NCI-H2029 treated with DMSO at 0.1 percent for 48 hours (cell line): ENCODE measurements at places on chromosomes 16 and 17.

DNA sequence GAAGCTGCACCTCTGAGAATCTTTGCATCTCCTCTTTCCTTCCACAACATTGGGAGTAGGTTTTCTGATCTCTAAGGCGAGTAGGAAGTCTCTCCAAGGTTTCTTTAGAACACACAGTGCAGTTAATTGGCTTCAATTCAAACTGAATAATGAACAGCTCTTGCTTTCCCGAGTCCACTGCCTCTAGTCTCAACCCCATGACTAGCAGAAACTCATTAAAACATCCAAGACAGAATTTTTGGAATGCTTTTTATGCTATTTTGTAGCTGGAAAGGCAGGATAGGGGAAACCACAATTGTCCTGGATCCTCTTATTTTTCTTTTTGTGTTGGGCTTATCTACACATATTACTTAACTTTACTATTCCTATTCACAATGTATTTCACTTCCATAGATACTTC is 206.6 kb downstream of the CDH8 start:
- no peak for DNase-seq

GRCh38 chr16:22961206-22961605 is 147.2 kb downstream of the HS3ST2 start:
- DNase-seq, result no peak

- no peak for DNase-seq
These were observed 615 bp downstream of the PHKG2 start for GRCh38 chr16:30748634-30749445.

DNA sequence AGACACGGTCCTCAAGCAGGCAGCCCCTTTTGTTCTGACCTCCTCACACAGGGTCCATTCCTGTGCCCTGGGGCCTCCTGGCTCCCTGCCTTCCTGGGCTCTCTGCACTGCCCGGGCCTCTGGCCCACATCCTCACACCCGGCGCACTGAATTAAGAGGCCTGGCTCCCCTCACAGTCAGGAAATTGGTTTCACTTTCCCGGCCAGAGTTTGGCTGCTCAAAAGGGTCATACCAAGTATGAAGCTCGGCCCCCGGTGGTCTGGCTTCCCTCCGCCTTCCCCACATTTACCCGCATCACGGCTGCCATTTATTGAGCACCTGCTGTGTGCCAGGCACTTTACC is 220.0 kb downstream of the NTN1 start:
- DNase-seq, result no peak

GRCh38 chr16:46904471-46904870 is 20.3 kb downstream of the GPT2 start:
- DNase-seq, result no peak

DNA sequence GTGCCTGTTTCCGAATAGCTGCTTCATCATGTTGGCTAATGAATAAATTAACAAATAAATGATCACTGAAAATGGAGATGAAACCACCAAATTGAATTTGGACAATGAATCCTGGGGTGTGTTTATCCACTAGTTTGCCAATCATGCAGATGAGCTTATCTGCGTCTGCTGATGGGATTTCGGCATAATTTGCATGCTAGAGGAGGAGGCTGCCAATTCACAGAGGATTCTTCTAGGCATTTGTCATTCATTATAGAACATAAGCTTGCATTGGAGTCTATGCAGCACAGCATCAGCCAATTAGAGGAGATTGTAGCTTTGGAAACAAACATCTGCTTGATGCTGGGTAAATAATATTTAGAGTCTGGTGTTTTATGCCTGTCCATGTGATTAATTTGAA is 123.1 kb downstream of the NPIPB5 start:
- DNase-seq, result no peak

- DNase-seq, result no peak
These were observed 1.5 kb downstream of the HOXB4 start for GRCh38 chr17:48576479-48577309.
